ENCODE measurements at places on chromosomes 3 and 15. TPM values are rescaled to one million over a fixed set of nuclear protein-coding genes. Genes with fewer than 3 reads are reported as not detected.

The C3orf62 gene
- 1.8 TPM for total RNA-seq

The ANKDD1A gene
- 3.8 TPM for total RNA-seq

The ACSBG1 gene
- under 0.01 TPM for total RNA-seq

The PP2D1 gene
- total RNA-seq, result not detected

The VIPR1 gene
- total RNA-seq, result not detected

The SPINK8 gene
- not detected for total RNA-seq

- H3K27ac ChIP-seq, result no peak overlapping the region
- no peaks in the 10 kb centered on the region for H3K36me3 ChIP-seq
- no peaks in the 10 kb centered on the region for H3K4me1 ChIP-seq
- no peak overlapping the region for H3K4me3 ChIP-seq
- DNase-seq, result no peak
These were observed 6.0 kb downstream of the HHATL start for GRCh38 chr3:42696356-42697288.

DNA sequence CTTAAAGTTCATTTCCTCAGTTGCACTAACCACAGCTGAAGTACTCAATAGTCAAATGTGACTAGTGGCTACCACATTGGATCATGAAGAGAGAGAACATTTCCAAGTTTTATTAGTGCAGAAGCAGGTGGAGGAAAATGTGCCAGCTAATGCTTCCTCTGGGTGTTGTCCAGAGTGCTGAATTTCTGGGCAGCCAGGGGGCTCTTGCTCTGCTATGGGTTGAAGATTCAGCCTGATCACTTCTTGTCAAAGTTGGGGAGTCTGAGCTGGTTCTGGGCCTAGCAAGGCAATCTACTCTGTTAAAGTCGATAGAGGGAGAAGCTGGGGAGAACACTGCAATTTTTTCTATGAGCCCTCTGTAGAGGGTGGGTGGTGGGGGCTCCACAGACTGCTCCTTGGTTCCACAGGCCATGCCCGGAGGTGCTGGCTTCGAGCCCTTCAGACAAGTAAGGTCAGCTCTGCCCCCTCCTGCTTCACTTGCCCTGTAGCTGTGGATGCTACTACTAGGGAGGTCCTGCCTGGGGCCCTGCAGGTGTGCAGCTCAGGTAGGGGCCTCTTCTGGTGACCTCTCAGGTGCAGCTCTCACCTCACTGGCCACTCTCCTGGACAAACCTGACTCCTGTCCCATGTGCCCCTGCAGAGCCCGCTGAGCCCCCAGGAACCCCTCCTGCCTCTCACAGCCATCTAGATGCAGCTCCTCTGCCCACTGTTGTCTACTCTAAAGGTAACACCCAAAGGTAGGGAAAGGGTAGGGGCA, 8.2 kb downstream of the ALG3 start:
- peak; percentile 92 for DNase-seq
- no peak overlapping the region for H3K27ac ChIP-seq
- H3K27me3 ChIP-seq, result no peaks in the 10 kb centered on the region
- no peak overlapping the region for H3K4me3 ChIP-seq
- H3K36me3 ChIP-seq, result peaks cover 29% of the 10 kb centered on the region

GRCh38 chr3:172300187-172300586, 148.1 kb downstream of the GHSR start:
- H3K27ac ChIP-seq, result no peak overlapping the region
- peaks cover 18% of the 10 kb centered on the region for H3K4me1 ChIP-seq
- H3K36me3 ChIP-seq, result peaks cover 73% of the 10 kb centered on the region
- no peak overlapping the region for H3K4me3 ChIP-seq

- peaks cover 26% of the 10 kb centered on the region for H3K4me1 ChIP-seq
- H3K27ac ChIP-seq, result peak overlapping the region; percentile 98
- H3K36me3 ChIP-seq, result no peaks in the 10 kb centered on the region
- H3K4me3 ChIP-seq, result peak overlapping the region; percentile 91
These were observed 1.3 kb upstream of the STAG1 start for GRCh38 chr3:136753326-136753939.

GRCh38 chr15:101543431-101543830, 53.9 kb upstream of the PCSK6 start:
- DNase-seq, result peak; percentile 58
- no peaks in the 10 kb centered on the region for H3K36me3 ChIP-seq
- peaks cover 32% of the 10 kb centered on the region for H3K27me3 ChIP-seq
- H3K4me1 ChIP-seq, result no peaks in the 10 kb centered on the region
- no peak overlapping the region for H3K4me3 ChIP-seq

- H3K4me1 ChIP-seq, result no peaks in the 10 kb centered on the region
- DNase-seq, result peak; percentile 45
- H3K27ac ChIP-seq, result no peak overlapping the region
- H3K27me3 ChIP-seq, result peaks cover 24% of the 10 kb centered on the region
These were observed 9.2 kb downstream of the IGDCC3 start for GRCh38 chr15:65368302-65369211.

DNA sequence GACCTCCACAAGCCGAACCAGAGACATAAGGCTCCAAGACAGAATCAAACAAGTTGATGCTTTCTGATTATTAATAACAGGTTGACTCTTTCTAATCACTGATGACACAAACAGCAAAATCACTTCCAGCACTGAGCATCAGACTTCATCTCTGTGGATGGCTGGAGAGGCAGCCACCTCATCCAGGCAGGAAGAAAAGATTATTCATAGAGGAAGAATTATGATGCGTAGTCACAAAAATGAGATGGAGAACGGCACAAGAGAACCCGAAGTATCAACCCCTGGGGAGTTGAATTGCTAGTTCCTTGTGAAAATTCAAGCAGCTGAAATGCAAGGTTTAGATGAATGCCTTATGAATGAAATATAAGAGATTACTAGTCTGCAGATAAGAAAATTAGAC, 49.9 kb upstream of the LMCD1 start:
- H3K27ac ChIP-seq, result peak overlapping the region; percentile 88
- no peaks in the 10 kb centered on the region for H3K27me3 ChIP-seq
- H3K36me3 ChIP-seq, result no peaks in the 10 kb centered on the region
- no peak overlapping the region for H3K4me3 ChIP-seq

- DNase-seq, result peak; percentile 76
- no peaks in the 10 kb centered on the region for H3K4me1 ChIP-seq
- no peaks in the 10 kb centered on the region for H3K36me3 ChIP-seq
- H3K27ac ChIP-seq, result no peak within 1 kb of the TSS
- H3K27me3 ChIP-seq, result peaks cover 62% of the 10 kb centered on the region
These were observed at the start of gene IGSF10 for GRCh38 chr3:151460774-151461450. Gene IGSF10, minus strand, starts transcription at chr3:151461061. Its CDS starts 2,352 bp downstream, at chr3:151458709.

- H3K4me3 ChIP-seq, result no peak overlapping the region
- H3K27ac ChIP-seq, result no peak overlapping the region
- no peaks in the 10 kb centered on the region for H3K4me1 ChIP-seq
These were observed 390.8 kb upstream of the ZNF385D start for GRCh38 chr3:22141769-22142168.

GRCh38 chr3:127141921-127142730, 50.8 kb upstream of the PRR23E start:
- no peak overlapping the region for H3K4me3 ChIP-seq
- no peaks in the 10 kb centered on the region for H3K4me1 ChIP-seq
- H3K27me3 ChIP-seq, result peaks cover 4% of the 10 kb centered on the region
- no peak for DNase-seq

DNA sequence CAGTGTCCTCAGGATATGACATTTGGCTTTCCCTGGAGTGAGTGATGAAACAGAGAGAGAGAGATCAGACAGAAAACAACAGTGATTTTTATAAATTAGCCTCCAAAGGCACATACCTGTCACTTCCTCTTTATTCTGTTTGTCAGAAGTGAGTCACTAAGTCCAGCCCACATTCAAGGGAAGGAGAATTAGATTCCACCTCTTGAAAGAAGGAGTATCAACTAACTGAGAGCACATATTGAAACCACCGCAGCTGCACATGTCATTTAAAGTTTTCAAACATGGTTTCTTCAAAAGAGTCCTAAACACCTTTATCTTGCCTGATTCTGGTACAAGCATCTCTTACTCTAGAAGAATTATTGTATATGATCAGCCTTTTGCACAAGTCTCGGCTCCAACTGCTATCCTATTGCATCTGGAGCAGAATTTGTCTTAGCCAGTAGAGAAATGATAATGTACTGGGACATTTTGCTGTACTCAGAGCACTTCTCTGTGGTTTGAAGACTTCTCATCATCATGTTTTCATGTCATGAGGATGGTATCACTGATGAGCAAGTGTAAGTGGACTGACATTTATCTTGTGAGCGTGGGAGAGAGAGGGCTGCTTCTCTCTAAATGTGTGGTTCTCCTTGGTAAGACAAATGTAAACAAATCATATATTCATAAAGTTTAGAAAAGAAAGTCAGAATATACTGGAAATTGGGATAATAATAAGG, 338.9 kb upstream of the CFAP20DC start:
- no peak for DNase-seq
- H3K27ac ChIP-seq, result no peak overlapping the region
- no peaks in the 10 kb centered on the region for H3K27me3 ChIP-seq
- H3K4me3 ChIP-seq, result no peak overlapping the region
- no peaks in the 10 kb centered on the region for H3K36me3 ChIP-seq

DNA sequence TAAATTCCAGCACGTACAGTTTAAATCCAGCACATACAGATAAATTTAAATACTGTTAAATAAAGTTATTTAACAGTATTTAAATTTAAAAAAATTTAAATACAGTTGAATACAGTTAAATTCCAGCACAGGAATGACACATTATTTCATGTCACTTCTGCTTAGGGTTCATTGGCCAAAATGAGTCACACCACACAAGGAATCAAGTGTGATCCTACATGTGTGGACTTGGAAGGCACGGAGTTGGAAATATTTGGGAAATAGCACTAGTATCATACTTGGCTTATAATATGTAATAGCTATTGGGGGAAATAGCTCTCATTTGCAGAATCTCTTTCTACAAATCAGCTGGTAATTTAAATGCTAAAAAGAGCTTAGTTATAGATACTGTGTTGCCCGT, 10.6 kb downstream of the RAB7A start:
- H3K4me1 ChIP-seq, result no peaks in the 10 kb centered on the region
- DNase-seq, result peak; percentile 59
- H3K27me3 ChIP-seq, result no peaks in the 10 kb centered on the region
- peaks cover 4% of the 10 kb centered on the region for H3K36me3 ChIP-seq

GRCh38 chr3:153572654-153573053, 410.6 kb downstream of the RAP2B start:
- no peaks in the 10 kb centered on the region for H3K27me3 ChIP-seq
- H3K27ac ChIP-seq, result no peak overlapping the region
- H3K4me1 ChIP-seq, result no peaks in the 10 kb centered on the region
- no peaks in the 10 kb centered on the region for H3K36me3 ChIP-seq

- H3K27ac ChIP-seq, result no peak overlapping the region
- DNase-seq, result no peak
- H3K4me3 ChIP-seq, result no peak overlapping the region
- no peaks in the 10 kb centered on the region for H3K36me3 ChIP-seq
These were observed 8.2 kb downstream of the PCSK6 start for GRCh38 chr15:101481381-101481705.

DNA sequence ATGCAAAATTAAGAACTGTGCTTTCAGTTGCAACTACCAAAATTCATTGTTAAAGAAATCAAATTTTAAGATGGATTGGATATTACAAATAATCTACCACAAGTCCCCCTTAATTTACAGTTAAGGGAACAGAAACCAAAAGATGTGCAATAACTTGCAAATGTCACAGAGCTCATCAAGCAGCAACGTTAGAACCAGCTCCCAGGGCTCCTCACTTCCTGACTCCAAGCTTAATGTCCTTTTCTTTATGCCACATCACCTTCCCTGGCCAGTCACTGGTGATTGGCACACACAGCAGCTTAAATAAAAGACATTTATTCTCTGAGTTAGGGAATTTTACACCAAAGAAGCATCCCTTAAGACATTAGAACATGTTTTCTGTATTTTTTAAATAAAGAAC, 159.7 kb downstream of the RSL24D1 start:
- no peaks in the 10 kb centered on the region for H3K4me1 ChIP-seq
- DNase-seq, result no peak
- no peak overlapping the region for H3K4me3 ChIP-seq
- H3K27me3 ChIP-seq, result no peaks in the 10 kb centered on the region
- no peaks in the 10 kb centered on the region for H3K36me3 ChIP-seq

DNA sequence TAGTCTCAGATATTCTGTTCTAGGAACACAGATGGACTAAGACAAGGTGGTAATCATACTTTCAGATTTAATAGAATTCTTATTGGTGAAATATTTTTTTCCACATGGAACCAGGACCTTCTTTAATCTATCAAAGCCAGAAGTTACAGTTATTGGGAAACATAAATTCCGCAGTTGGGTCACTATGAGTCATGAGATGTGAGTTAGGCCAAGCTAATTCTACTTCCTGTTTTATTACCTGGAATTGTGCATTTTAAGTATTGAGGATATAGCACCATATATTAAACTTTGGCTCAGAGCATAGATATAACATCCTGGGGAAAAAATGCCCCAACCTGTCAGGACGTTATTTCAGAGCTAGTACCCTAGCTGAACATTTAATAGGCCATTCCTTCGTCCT, 96.4 kb upstream of the P3H2 start:
- H3K36me3 ChIP-seq, result no peaks in the 10 kb centered on the region
- no peaks in the 10 kb centered on the region for H3K27me3 ChIP-seq
- H3K4me3 ChIP-seq, result no peak overlapping the region

GRCh38 chr3:123884203-123884831, at the start of gene MYLK:
Gene MYLK, minus strand, starts transcription at chr3:123884332. Its CDS starts 90,491 bp downstream, at chr3:123793841.
- peak; percentile 96 for DNase-seq
- peaks cover 2% of the 10 kb centered on the region for H3K36me3 ChIP-seq
- no peaks in the 10 kb centered on the region for H3K27me3 ChIP-seq
- H3K4me1 ChIP-seq, result peaks cover 25% of the 10 kb centered on the region
- no peak within 1 kb of the TSS for H3K27ac ChIP-seq

- no peak overlapping the region for H3K4me3 ChIP-seq
- no peaks in the 10 kb centered on the region for H3K27me3 ChIP-seq
- no peaks in the 10 kb centered on the region for H3K4me1 ChIP-seq
- H3K27ac ChIP-seq, result no peak overlapping the region
- DNase-seq, result no peak
These were observed 556.0 kb downstream of the ROBO1 start for GRCh38 chr3:79211586-79212359.

DNA sequence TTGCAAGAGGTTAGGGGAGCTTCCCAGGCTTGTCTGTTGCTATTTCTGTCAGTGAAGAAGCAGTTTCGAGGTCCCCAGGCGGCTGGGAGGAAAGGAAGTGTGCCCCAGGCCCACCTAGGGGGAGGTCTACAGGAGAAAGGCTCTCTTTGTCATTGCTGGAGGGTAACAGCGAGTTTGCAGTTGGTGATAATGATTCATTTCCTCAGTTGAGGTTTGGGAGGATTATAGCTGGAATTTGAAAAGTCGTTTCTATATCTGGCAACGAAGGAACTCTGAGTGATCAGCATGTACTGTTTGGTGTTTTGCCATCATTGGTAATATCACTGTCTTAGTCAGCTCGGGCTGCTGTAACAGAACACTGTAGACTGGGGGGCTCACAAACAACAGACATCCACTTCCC, 65.5 kb upstream of the UBE3A start:
- H3K4me1 ChIP-seq, result peaks cover 10% of the 10 kb centered on the region
- H3K27ac ChIP-seq, result no peak overlapping the region
- no peaks in the 10 kb centered on the region for H3K27me3 ChIP-seq
- H3K4me3 ChIP-seq, result no peak overlapping the region
- H3K36me3 ChIP-seq, result no peaks in the 10 kb centered on the region
